Endothelial cell (in vitro differentiated cells): ENCODE measurements at places on chromosomes 1 and 21. TPM values are rescaled to one million over a fixed set of nuclear protein-coding genes. Genes with fewer than 3 reads are reported as not detected.

Gene PSMB2
- 69.9 TPM for total RNA-seq

Gene IQGAP3
- 13.1 TPM for total RNA-seq

GRCh38 chr1:47482786-47483185 is 44.9 kb downstream of the FOXD2 start:
- peaks cover 6% of the 10 kb centered on the region for H3K27me3 ChIP-seq
- DNase-seq, result no peak
- no peak overlapping the region for H3K4me3 ChIP-seq
- no peaks in the 10 kb centered on the region for H3K36me3 ChIP-seq

GRCh38 chr1:25255706-25256577 is 8.7 kb upstream of the RSRP1 start:
- DNase-seq, result no peak
- H3K4me1 ChIP-seq, result no peaks in the 10 kb centered on the region
- no peaks in the 10 kb centered on the region for H3K27me3 ChIP-seq

Gene ERI3
- total RNA-seq, result 42.6 TPM
